Activated T-helper 2 cell treated with anti-CD3 and anti-CD28 coated beads, Interferon-gamma antibody, Interleukin-2, Interleukin-4, amounts not matched to agents 10 μg/mL and 5 μg/mL and 100 μg/mL, durations not matched to agents 14 hours and 24 hours and 36 hours (primary cell): ENCODE measurements at places on chromosomes 6 and 20.

- peaks cover 58% of the 10 kb centered on the region for H3K36me3 ChIP-seq
- no peaks in the 10 kb centered on the region for H3K27me3 ChIP-seq
- no peak overlapping the region for H3K27ac ChIP-seq
- no peak overlapping the region for H3K4me3 ChIP-seq
- peaks cover 62% of the 10 kb centered on the region for H3K4me1 ChIP-seq
- no peak for DNase-seq
Observed at GRCh38 chr20:51385646-51386530, 156.6 kb downstream of the NFATC2 start.

- DNase-seq, result no peak
- H3K4me3 ChIP-seq, result no peak overlapping the region
- no peak overlapping the region for H3K27ac ChIP-seq
- H3K36me3 ChIP-seq, result peaks cover 4% of the 10 kb centered on the region
Observed at GRCh38 chr6:52571099-52571755, 5.6 kb downstream of the TRAM2 start.

DNA sequence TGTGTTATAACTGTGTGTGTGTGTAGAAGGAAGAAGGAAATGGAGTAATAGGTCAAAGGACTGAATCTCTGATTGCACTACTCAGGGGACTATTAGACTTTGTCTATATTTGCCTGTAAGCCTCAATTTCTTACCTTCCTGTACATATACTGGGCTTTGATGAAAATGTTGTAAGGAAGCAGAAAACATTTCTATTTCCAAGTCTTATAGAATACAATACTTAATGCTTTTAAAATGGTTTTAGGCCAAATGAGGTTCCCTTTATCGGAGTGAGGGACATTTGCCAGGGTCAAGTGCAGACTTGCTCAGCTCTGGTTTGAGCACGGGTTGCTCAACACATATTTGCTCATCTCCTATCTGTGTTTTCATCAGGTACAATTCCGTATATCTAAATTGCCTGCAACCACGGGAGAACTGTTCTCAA, 28.3 kb downstream of the MEP1A start:
- no peak for DNase-seq
- H3K27me3 ChIP-seq, result peaks cover 3% of the 10 kb centered on the region
- no peak overlapping the region for H3K27ac ChIP-seq
- no peak overlapping the region for H3K4me3 ChIP-seq

- no peak for DNase-seq
- H3K27ac ChIP-seq, result no peak overlapping the region
- H3K36me3 ChIP-seq, result peaks cover 4% of the 10 kb centered on the region
- H3K27me3 ChIP-seq, result no peaks in the 10 kb centered on the region
- peaks cover 48% of the 10 kb centered on the region for H3K4me1 ChIP-seq
- H3K4me3 ChIP-seq, result no peak overlapping the region
Observed at GRCh38 chr6:105594821-105595220, 191.9 kb upstream of the PREP start.
